ENCODE measurements at places on chromosomes 2 and 18.

GRCh38 chr2:201661366-201661765, 18.1 kb upstream of the TMEM237 start:
- no peak for DNase-seq

- peak; percentile 91 for DNase-seq
These were observed 15.2 kb downstream of the KCNJ3 start for GRCh38 chr2:154713675-154714074.

DNA sequence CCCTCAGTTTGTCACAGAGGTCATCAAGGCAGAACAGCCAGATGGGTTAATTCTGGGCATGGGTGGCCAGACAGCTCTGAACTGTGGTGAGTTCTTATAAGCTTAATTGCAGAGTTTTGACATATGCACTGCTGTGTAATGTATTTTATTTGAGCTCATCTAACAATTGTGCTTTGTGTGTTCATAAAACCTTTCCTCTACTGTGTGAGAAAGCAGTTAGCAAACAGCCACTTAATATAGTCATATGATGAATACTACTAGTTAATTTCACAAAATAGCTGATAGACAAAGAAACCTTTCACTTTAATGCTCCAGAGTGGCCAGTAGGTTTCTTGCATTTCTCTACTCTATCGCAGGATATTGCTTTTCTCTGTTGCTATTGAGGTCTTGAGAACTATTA, 43.1 kb downstream of the CPS1 start:
- DNase-seq, result no peak

DNA sequence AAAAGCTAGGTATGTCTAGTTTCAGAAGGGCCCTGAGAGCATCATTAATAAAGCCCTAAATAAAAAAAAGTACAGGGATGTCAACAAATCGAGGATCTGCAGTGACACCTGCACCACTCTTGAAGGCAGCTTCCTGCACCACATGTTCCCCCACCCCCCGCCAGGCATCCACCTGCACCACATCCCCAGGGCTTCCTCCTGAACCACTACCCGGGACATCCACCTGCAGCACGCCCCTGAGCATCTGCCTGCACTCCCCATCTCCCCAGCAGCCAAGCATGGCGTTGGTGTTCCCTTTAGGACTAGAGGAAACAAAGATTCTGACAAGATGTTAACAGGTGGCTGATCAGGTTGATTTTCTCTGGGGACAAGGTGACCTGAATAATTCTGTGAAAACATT, 55.2 kb downstream of the DLGAP1 start:
- no peak for DNase-seq

GRCh38 chr2:121049131-121049530, 235.9 kb downstream of the TFCP2L1 start:
- no peak for DNase-seq

DNA sequence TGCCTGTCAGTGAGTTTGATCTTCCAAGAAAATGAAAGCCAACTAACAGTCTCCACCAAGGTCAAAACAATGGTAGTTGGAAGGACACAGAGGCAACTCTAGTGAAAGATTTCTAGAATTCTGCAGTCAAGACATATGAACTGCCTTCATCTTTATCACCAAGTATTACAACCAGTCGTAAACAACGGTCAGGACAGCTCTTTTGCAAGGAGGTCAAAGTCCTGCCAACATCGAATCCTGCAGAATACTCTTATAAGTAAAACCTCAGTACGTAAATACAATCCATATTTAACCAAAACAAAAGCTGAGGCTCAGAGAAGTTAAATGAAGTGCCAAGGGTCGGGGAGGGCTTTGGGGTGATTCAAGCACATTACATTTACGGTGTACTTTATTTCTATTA, 3.1 kb downstream of the FEZ2 start:
- DNase-seq, result no peak

DNA sequence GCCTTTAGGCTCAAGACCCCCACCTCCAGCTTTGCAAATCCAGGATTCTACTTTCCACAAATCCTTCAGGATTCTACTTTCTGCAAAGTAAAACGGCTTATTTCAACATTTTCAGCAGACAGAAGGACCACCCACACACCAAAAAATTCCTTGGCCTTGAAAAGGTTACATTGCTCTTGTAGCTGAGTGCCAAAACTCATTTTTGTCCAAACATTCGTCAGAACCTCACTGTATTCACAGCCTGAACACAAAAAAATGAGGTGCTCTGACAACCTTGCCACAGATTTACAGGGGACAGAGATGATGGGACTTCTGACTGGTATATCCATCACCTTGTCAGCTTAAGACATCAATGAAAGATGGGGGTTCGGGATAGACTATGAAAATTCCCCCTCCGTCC, 63.0 kb upstream of the COX7A2L start:
- DNase-seq, result no peak

DNA sequence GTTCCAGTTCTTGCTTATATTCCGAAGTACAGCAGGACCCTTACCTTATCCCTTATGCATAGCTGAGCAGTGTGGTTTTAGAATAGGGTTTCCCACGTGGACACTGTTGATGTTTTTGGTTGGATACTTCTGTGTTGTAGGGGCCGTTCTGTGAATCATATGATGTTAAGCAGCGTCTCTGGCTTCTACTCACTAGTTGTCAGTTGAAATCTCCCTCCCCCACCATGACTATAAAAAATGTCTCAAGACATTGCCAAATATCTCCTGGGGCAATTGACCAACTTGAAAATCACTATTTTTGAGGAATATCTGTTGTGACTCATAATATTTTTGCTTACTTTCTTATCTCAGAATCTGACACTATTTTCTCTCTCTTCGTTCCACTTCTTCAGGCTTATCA, 713.7 kb downstream of the TSN start:
- no peak for DNase-seq

- no peak for DNase-seq
These were observed 70.5 kb upstream of the CCBE1 start for GRCh38 chr18:59767732-59768131.

- no peak for DNase-seq
These were observed 57.9 kb downstream of the SNORC start for GRCh38 chr2:232927793-232928550.

GRCh38 chr18:23568281-23569138, 17.8 kb downstream of the NPC1 start:
- DNase-seq, result no peak

- DNase-seq, result no peak
These were observed 268.0 kb upstream of the TANK start for GRCh38 chr2:160892204-160892603.

- DNase-seq, result no peak
These were observed 111.1 kb downstream of the MEP1B start for GRCh38 chr18:32300914-32301313.

DNA sequence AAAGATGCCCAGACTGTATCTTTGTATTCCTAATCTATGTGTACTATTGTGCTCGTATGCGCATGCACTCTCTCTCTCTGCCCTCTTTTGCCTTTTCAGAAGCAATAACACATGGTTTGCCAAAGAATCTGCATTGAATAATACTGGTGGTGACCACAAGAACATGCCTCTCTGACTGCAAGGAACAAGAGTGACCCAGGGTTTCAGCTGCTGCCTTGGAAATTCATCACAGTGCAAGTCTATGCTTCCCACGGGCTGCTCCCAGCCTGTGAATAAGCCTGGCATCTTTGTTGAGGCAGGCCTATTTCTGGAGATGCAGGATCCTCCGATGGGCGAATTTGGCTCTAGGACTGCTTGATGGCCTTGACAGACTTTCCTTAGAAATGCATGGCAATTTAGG, 689.4 kb upstream of the FANCL start:
- no peak for DNase-seq

DNA sequence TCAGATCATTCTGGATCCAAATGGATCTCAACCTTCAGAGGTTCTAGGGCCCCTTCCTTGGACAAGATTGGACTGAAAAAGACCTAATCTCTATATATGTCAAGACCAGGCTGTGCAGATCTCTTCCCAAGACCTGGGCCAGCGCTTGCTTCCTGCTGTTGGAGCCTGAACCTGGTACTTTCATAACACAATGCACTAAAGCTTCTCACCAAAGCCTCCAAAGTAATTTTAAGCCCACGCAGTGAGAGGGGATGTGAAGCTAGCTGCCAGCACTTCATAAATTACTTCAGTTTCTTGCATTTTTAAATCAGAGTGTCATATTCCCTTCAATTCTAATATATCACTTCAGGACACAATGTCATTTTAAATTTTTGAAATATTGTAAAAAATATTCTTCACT, 50.7 kb downstream of the LRRC30 start:
- DNase-seq, result no peak

GRCh38 chr2:207504513-207505170, 25.1 kb upstream of the CREB1 start:
- DNase-seq, result no peak

DNA sequence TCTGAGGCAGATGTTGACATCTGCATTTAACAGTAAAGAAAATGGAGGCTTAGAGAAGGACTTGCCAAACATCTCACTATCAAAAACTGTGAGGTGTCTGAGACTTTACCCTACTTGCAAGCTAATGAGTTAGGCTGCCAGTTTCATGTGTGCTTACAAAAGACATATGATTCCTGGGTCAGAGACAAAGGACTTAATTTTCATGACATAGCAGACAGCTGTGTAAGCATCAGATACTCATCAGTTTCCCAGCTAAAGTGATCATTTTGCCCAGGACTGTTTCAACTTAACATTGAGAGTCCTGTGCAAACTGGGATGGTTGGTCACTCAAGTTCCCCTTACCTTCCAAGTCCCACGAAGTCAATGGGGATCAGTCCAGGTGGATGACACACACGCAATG, 18.9 kb upstream of the DAPL1 start:
- DNase-seq, result no peak

- DNase-seq, result no peak
These were observed 213.4 kb downstream of the HNMT start for GRCh38 chr2:138177693-138178092.

DNA sequence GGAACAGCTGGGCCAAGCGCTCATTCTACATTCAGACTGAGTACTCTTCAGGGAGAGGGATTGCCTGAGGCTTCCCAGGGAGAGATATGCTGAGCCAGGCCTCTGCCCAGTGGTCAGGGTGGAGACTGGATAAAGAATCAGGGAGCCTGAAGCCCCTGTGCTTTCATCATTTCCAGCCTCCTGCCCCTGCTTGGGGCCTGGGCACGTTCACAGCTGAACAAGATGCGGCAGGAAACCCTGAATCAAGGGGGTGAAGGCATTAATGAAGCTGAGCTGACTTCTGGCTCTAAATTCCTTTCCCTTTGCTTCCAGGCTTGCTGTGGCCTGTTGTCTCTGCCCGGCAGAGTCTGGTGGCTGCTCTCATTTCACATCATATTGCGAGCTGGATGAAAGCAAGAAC, 35.0 kb downstream of the RPL37A start:
- no peak for DNase-seq

GRCh38 chr2:218027426-218028188, 24.8 kb upstream of the TNS1 start:
- DNase-seq, result no peak

DNA sequence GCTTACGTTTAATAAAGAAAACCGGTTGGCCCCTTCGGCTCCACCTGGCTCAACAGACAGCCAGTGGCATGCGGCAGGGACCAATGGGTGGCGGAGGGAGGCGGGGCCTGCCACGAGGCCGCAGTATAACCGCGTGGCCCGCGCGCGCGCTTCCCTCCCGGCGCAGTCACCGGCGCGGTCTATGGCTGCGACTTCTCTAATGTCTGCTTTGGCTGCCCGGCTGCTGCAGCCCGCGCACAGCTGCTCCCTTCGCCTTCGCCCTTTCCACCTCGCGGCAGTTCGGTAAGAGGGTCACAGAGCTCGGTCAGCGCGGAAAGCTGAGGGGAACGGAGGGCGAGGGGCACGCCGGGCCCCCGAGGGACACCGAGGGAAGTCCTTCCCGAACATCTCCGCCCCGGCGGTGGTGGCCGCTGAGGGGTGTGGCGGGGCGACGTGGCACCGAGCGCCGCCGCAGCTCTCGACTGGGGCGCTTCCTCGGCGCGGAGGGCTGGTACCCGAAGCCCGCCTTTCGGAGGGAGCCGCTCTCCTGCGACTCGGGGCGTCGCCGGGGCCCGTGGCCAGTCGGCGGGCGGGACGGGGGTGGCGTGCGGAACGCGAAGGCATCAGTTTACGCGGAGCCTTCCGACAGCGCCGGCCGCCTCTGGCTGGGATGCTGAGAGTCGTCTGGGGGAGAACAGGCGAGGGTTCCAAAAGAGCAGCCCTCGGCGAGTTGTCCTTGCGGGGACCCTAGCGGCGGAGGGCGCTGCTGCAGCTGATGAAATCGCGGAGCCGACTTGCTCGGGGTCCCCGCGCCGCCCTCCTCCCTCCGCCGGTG, at the start of gene MTHFD2:
Gene MTHFD2 (plus strand): TSS at position 155 of the 814 bp plus-strand sequence. CDS start 27 bp downstream, at position 182.
- peak; percentile 96 for DNase-seq

- peak; percentile 6 for DNase-seq
These were observed 35.8 kb upstream of the AFF3 start for GRCh38 chr2:100178085-100178788.

- no peak for DNase-seq
These were observed 5.9 kb downstream of the GYPC start for GRCh38 chr2:126661702-126662500.

- no peak for DNase-seq
These were observed 4.9 kb upstream of the GPC1 start for GRCh38 chr2:240430595-240430994.

- no peak for DNase-seq
These were observed 467.2 kb downstream of the SPAG16 start for GRCh38 chr2:213751446-213751845.

DNA sequence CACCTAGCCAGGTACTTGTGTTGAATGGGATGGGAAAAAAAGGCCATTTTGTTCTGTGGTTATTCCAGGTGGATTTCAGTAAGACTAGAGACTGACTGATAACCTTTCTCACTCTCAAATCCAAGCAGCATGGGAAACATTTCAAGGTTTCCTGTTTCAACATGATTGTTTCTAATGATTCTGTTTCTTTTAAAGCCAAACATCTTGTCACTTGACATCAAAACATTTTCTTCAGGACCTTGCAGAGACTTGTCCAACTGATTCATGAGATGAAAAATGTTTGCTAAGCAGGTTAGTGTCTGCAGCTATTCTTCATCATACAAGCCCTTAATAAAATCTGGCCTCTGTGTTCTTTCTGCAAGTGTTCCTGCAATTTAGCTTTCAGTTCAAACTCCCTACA, 456.5 kb upstream of the CWC22 start:
- DNase-seq, result no peak
